ENCODE measurements at places on chromosomes 4 and X.

GRCh38 chr4:25486171-25486570 lies 109.1 kb downstream of the ANAPC4 start:
- DNase-seq = no peak

DNA sequence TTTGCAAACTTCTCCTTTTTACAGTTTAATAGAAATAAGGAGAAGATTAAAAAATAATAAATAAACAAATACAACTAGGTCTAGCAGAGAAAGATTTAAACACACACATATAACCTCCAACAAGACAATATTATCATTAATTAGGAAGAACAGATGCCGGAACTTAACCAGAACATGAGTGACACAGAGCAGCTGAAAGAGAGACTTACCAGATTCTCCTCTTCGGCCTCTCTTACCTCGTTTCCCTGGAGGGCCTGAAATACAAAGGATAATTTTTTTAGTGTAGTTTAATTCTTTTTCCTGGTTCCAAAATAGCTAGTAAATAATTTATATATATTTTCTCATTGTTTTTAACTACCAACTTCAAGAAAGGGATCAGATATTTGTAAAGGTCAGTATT lies 252.5 kb downstream of the COL25A1 start:
- DNase-seq = no peak

DNA sequence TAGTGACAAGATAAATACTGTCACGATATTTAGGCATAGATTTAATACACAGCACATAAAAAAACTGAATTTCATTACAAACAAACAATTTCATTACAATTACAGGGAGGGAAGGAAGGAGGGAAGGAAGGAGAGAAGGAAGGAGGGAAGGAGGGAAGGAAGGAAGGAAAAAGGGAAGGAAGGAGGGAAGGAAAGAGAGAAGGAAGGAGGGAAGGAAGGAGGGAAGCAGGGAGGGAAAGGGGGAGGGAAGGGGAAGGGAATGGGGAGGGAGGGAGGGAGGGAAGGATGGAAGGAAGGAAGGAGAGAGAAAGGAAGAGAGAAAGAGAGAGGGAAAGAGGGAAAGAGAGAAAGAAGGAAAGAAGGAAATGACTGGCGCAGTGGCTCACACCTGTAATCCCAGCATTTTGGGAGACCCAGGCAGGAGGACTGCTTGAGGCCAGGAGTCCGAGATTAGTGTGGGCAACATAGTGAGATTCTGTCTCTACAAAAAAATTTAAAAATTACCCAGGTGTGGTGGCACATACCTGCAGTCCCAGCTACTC lies 64.6 kb downstream of the FBXW7 start:
- no peak for DNase-seq

- no peak for DNase-seq
Measured at GRCh38 chr4:10079256-10079655, 37.3 kb downstream of the WDR1 start.

DNA sequence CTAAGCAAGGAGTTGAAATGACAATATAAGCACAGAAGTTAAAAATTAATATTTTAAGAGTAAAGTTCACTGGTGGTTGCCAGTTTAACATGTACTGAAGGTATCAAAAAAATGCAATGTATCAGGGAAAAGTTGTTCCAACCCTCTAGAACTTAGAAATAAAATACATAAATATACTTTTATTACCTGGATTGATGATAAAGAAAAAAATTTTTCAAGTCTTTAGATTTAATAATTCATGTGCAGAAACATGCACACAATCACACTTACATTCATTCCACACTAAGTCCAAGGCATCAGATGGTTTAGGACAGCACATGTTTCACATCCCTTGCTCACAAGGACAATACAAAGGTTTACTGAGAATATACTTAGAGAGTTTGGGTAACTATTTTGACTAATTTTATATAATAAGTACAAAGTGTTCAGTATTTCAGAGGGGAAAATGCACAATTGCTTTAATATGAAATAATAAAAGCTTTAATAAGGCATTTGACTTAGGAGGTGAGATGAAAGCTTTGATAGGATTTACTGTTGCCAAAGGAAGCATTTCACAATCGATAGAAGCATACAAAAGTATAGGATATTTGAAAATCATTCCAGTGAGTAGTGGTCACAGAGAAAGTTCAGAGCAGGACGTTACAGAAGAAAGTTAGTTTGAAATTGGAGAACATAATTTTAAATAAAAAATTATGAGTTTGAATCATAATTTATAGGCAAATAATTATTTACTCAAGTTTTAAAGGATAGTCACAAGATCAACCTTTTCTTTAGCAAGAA lies 392 bp upstream of the UGT2A3 start:
- DNase-seq = no peak

DNA sequence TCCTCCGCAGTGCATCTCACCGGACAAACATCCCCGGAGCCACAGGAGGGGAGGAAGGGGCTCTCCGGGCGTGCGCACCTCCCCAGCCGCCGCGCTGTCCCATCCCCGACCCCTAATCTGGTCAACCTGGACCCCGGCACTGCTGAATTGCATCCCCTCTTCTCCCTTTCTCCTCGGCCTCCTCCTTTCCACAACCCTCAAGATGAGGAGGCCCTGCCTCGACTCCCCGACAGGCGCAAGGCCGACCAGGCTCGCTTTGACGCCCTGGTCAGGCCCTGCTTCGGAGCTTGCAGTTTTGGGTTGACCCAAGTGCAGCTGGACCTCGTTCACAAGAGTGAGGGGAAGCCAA lies 2.3 kb downstream of the PDGFRA start:
- no peak for DNase-seq

DNA sequence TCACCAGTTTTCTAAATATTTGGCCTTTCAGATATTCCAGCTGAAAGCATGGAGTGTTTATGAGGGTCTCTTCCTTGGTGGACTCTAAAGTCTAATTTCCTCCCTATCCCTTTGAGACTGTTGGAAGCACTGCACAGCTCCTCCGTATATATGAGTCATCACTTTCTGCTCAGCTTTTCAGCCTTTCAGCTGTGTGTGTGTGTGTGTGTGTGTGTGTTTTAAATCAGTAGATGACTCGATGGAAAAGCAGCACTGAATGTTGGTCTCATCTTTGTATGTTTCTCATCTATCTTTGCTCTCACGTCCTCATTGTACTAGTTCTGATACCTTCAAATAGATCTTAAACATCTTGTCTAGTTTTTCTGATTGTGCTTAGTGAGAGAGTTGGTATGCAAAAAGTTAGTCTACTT lies 81.6 kb downstream of the ZFX start:
- peak; percentile 66 for DNase-seq

DNA sequence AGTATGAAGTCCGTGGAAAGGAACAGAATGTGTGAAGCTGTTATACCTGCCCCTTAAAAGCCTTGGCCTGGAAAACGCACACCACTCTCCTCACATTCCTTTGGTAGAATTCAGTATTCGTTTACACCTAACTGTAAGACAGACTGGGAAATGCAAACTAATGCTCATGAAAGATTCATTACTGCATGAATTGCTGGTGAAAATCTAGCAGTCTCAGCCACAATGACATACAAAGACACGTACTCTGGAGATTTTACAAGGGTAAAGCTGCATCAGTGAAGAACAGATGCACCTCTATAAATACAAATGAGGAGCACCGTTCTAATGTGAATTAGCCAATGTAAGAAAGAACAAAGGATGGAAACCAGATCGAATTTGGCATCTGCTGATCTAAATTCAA lies 2051.3 kb downstream of the PCDH7 start:
- DNase-seq = no peak

- no peak for DNase-seq
Measured at GRCh38 chr4:63898961-63899360, 510.3 kb downstream of the TECRL start.

DNA sequence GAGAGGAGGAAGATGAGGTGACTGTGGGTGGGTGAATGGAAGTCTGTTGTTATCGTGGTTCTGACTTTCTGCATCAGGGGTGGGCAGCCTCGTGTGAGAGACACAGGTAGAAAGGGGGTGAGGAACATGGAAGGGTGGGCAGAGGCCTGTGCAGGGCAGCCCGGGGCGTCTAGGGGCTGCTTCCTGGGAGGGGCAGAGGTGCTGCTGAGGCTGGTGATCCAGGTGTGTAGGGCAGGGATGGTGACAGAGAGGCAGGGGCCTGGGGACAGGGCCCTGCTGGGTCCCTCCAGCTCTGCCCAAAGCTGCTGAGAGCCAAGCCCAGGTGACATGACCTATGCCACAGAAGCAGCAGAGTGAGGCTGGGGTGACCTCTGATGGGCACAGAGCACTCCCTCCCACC lies 89.7 kb upstream of the C4orf50 start:
- no peak for DNase-seq

DNA sequence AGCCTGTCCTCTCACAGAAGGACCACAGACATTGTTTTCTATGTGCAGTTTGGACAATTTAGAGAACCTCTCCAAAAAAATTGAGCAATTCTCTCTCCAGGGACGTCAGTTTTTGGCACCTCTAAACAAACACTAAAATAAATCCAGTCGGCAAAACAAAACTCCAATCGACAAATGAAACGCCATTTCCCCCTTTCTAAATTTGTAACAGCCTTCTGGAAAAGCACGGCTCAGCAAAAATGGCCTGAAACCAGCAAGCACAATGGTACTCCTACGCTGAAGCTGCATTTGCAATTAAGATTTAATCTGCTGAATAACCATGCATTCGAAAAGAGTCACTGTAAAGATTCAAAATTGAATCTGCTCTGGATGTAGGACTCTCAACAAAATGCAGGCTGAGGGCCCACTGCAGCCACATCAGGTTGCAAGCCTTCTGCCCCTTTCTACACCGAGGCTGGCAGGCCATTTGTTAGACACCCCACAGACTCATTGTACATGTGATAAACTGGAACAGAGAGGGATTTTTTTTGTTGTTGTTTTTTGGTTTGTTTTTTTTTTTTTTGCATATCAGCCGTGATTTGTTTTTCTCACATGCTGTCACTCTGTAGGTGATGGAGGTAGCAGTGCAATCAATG lies 79.9 kb upstream of the MAP3K15 start:
- peak; percentile 53 for DNase-seq

DNA sequence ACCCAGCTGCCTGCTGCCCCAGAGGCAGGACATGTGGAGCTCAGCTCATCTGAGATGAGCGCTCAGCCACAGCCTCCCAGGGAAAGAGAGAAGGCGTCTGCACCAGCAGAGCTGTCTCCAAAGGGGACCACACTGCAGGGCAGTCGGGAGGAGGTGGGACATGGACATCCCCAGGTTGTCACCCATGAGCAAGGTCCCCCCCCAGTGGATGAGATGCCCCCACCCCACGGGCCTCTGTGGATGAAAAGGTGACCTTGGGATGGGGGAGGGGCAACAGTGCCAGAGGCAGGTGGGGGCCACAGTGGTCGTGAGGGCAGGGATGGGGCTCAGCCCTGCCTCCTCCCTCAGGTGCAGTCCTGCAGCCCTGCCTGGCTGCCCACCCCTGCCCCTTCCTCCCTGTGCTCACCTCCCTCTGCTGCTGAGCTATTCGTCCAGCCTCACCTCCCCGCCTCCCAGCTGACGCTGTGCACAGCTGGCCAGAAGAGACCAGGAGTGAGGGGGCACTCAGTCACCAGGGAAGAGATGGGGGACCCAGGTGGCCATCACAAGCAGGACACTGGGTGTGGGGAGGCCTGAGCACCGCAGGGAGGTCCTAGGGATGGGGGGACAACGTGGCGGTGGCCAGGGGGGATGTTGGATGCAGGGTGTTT lies 9.3 kb downstream of the NKX1-1 start:
- DNase-seq = no peak

- DNase-seq = no peak
Measured at GRCh38 chrX:70439016-70439415, 5.6 kb upstream of the DLG3 start.

GRCh38 chrX:23841847-23842522 lies 59.0 kb downstream of the SAT1 start:
- no peak for DNase-seq

DNA sequence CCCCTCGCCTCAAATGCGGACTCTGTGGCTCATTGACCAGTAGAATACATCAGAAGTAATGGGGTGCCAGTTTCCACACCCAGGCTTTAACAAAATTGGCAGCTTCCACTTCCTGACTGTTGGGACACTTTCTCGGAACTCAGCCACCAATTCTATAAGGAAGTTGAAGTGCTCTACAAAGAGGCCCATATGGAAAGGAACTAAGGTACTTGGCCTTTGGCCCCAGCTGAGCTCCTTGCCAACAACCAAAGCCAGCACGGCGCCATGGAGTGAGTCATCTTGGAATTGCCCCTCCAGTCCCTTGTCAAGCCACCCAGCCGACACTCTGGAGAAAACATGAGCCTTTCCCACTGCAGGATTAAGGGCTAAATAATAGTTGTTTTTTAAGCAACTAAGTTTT lies 262.2 kb upstream of the INTU start:
- no peak for DNase-seq

Measured in femur (tissue), 1 donor.